ENCODE measurements at places on chromosomes 2 and 18.

DNA sequence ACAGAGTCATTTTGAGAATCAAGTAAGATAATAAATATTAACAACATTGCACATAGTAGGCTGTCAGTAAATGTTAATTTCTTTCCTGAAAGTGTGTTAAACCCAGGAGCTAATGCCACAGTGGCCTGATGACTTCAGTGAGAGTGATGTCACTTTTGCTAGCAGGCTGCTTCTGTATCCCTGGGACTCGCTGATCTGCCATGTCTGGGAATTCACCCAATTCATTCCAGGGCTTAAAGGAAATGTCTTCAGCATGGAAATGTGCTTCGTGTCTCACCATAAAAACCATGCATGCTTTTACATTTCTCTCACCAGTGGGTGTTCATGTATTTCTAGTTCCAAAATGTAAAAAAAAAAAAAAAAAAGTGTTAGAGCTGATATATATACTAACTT is 56.8 kb upstream of the MAPRE3 start:
- DNase-seq, result no peak

GRCh38 chr2:42928161-42928691 is 135.8 kb upstream of the HAAO start:
- DNase-seq, result no peak

DNA sequence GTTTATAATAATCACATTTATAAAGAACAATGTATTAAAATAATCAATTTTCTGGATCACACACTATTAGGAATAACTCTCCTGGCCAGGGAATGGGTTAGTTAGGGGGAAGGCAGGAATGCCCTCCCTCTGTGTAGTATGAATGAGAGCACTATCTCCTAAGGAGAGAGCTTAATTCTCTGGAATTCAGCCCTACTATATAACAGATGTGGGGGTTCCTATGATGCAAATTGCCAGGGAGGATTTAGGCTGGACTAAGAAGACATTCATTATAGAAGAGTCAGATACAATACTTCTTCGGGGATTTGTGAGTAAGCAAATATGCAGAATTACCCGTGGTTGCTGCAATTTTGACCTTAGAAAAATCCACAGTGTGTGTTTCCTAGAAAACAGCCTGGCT is 250.1 kb upstream of the VRK2 start:
- no peak for DNase-seq

GRCh38 chr2:47239119-47239969 is 84.2 kb upstream of the STPG4 start:
- DNase-seq, result no peak

DNA sequence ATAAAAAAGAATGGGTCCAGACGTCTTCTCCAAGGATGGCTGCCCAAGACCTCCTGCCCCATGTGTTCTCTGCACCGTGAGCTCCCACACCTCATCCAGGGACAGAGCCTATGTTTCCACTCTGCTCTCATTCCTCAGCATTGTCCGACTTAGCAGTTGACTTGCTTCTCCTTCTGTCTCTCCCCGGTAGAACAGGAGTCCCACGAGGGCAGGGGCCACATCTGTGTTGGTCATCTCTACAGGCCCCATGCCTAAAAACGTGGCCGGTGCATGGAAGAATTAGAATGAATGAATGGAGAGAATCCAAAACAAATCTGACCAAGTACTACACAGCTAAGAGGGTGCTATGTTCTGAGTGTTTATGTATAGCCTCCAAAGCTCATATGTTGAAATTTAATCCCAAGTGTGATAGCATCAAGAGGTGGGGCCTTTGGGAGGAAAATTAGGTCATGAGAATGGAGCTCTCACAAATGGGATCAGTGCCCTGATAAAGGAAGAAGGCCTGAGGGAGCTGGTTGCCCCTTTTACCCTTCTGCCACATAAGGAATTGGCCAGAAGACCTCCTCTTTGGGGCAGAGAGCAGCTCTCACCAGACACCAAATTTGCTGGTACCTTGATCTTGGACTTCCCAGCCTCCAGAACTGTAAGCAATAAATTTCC is 55.9 kb downstream of the FAM178B start:
- DNase-seq, result no peak

GRCh38 chr2:96158554-96158940 is 13.3 kb upstream of the DUSP2 start:
- no peak for DNase-seq

DNA sequence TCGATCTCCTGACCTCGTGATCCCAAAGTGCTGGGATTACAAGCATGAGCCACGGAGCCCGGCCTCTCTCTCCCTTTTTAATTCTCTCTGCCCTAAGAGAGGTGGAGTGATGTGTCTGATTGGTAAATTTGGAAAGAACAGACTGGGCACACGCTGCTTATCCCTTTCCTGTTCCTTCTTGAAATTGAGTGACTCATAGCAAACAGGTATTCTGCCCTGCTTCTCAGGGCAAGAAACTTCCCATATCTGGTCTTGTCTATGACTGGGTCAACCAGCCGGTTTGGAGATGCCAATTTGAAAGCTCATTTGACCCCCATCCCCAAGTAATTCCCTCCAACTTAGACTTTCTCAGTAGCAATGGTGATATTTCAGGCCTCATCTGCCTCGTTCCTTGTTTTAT is 15.0 kb downstream of the LYPD1 start:
- no peak for DNase-seq

DNA sequence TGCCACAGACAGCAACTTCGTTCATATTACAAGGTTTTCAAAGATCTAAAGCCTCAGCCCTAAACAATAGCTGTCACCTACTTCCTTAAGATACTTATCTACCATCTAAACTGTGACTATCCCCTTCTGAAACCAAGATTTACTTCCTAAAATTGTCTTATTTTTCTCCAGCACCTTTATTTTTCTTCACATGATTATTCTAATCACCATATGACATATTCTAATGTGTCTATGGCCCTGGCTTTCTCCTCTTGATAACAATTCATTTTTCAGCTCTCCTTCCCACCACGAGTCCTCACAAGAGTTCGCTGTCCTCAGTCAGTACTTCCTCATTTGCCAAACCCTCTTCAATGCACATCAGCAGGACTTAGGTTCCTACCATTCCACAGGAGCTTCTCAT is 53.9 kb downstream of the RTTN start:
- DNase-seq, result no peak

DNA sequence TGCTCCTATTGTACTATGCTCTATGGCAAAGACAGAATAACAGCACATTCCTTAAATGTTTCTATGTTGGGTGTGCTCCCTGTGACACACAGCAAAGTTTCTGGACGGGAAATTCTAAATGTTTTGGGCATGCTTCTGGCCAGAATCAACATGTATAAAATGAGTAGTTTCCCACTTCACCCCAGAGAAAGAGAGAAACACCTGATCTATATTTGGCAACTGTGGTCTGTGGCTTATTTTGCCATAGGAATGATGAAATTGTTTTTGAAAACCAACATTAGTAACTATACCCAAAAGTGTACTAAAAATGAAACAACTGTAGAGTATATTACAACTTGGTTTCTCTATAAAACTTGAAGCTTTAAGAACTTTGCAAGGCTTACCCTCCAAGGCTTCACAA is 89.1 kb downstream of the RAD51AP2 start:
- no peak for DNase-seq

- no peak for DNase-seq
These were observed 37.7 kb upstream of the NT5C1B start for GRCh38 chr2:18626958-18627650.

GRCh38 chr2:8121826-8122513 is 559.9 kb upstream of the ID2 start:
- no peak for DNase-seq
